Stimulated activated CD8-positive, alpha-beta memory T cell treated with anti-CD3 and anti-CD28 coated beads, Interleukin-2, amount 100 ng/mL, for 48 hours (primary cell): ENCODE measurements at places on chromosomes 6 and 20.

GRCh38 chr6:27312146-27312949 lies at the start of gene POM121L2:
Gene POM121L2, minus strand, starts transcription at chr6:27312273. Its CDS starts 103 bp downstream, at chr6:27312170.
- peak; percentile 42 for DNase-seq

DNA sequence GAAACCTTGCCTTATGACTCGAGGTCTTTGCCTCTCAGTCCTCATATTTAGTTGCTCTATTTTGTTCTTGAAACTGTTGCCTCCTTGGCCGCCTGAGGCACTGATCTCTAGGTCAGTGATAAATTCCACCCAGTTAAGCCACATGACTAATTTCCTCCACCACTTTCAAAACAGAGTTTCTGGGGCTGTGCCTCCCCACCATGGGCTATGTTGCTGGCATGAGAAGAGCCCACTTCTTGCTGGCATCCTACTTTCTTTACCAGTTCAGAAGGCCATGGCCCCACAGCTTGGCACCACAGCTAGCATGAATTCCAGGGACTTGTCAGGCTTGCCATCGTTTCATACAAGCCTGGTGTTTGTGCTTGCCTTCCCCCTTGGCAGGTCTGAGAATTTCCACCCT lies 361.4 kb upstream of the JAG1 start:
- DNase-seq = no peak

GRCh38 chr20:59778615-59779200 lies 154.7 kb downstream of the SYCP2 start:
- DNase-seq = no peak

DNA sequence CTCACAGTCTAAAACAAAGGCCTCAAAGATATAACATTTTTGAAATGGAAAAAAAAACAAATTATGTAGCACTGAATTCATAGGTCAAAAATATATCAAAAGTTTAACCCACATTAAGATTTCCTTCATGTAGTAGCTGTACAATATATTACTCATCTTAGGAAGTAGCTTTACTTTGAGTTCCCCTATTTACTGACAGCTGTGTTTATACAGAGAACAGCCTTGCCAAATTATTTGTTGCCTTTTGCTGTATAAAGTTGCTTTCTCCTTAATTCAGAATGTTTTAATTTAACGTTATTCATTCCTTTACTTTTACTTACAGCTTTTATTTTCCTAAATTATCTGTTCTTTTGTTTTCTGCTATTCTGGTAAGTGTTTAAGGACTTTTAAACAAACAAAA lies 181.0 kb downstream of the COL12A1 start:
- DNase-seq = no peak

- no peak for DNase-seq
These were observed 47.6 kb upstream of the REV3L start for GRCh38 chr6:111530667-111531066.

GRCh38 chr6:116492331-116493067 lies 18.9 kb upstream of the CALHM5 start:
- DNase-seq = no peak

- DNase-seq = peak; percentile 38
These were observed 74.2 kb downstream of the CD164 start for GRCh38 chr6:109308018-109308492.
